DMS153 (cell line): ENCODE measurements at places on chromosomes 11 and 22.

- no peak for DNase-seq
Measured at GRCh38 chr11:44269369-44270351, 40.3 kb downstream of the ALX4 start.

- no peak for DNase-seq
Measured at GRCh38 chr11:120660024-120660565, 148.5 kb downstream of the GRIK4 start.

GRCh38 chr11:61635304-61635703 lies 44.9 kb upstream of the DAGLA start:
- DNase-seq, result no peak

DNA sequence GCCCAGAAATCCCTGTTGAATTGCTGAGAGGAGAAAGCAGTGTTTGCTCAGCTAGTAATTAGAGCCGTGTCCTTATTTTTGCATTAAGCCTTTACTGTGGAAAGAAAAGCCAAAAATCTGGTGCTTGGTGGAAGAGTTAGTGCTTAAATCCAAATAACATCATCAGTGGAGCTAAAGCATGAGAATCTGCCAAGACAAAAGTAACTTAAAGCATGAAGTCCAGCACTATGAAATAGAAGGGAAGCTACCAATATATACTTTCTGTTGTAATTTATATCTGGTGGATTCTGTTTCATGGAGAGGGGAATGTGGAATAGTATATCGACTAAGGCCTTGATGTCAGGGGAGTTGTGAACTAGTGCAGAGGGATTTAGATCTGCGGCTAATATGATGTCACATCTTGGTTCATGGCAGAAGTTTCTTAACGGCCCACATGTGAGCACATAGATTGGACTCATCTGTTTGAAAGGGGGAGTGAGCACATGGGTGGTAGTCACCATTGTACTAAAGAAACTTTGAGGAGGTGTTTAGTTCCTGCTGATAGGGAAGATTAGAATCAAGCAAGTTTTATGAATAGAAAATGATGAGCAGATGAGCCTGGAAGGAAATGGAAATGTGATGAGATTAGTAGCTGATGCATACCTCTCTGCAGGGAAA lies 224.4 kb upstream of the MTNR1B start:
- DNase-seq, result no peak

DNA sequence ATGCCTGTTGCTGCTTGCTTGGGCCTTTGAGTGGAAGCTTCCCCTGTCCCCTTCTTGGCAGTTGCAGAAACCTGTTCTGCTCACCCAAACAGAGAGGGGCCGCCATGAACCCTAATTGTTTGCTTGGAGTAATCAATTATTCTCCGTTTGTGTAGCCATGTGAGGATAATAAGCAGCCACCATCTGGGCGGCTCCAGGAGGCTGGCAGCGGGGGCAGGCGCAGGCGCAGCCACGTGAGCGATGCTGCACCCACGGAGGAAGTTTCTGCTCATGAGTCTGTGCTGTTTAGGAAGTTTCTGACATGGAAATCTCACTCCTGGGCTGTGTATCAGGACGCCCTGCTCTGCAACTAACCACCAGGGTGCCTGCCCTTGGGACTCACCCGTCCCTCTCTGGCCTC lies 90.1 kb downstream of the MPPED1 start:
- DNase-seq, result no peak

DNA sequence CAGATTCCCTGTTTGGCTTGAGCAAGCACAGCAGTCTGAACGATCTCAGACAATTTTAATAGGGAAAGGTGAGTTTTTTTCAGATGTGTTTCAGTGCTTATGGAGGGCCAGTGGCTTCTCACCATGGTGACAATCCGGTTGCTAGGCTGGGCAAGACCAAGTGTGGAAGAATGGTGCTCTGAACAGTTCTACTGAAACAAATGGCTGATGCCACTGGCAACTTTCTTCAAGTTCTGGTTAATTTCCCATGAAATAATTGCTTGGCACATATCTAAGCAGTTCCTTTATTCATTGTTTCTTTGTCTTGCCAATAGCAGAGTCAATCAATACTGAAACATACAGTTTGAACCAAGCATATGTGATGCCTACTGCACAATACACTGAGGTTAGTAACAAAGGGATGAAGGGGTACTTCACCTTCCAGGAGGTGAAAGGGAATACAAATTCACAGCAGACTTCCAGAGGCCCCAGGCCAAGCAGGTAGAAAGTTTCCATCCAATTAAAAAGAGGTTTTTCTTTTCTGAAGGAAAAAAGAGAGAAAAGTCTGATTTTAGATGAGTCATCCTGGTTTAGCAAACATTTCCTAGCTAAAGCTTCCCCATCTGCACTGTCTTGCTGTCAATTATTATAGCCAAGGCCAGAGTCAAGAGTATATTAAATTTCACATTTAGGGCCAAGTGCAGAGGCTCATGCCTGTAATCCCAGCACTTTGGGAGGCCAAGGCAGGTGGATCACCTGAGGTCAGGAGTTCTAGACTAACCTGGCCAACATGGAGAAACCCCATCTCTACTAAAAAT lies 21.2 kb upstream of the NDUFC2 start:
- DNase-seq, result peak; percentile 77

DNA sequence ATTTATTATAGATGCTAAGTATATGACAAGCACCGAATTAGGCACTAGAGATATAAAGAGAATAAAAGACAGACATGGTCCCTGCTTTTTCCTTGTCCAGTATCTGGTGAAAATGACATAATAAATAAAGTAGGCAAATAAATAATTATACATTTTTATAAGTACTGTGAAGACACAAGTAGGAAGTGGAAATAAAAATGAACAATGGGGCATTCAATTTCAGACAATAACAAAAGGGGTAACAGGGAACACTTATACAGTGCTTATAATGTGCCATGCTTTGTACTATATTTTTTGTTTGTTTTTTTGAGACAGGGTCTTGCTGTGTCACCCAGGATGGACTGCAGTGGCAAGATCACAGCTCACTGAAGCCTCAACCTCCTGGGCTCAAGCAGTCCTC lies 4.3 kb downstream of the KBTBD3 start:
- peak; percentile 18 for DNase-seq

DNA sequence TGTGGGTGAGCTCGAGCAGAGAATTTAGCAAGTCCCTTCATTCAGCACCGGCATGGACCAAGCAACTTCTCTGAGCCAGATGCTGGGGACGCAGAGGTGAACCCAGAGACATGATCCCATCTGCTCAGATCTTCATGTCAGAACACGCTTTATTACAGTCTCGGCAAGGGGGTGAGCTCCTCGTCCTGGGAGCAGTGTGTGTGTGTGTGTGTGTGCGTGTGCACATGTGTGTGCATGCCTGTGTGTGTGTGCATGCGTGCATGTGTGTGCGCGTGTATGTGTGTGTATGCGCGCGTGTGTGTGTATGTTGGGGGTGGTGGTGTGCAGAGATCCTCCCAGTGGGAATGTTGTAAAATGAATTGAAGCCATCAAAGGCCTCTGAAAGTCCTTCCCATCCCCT lies 9.8 kb downstream of the MIAT start:
- DNase-seq, result no peak

GRCh38 chr11:1830322-1831223 lies 4.2 kb upstream of the SYT8 start:
- DNase-seq, result peak; percentile 59

DNA sequence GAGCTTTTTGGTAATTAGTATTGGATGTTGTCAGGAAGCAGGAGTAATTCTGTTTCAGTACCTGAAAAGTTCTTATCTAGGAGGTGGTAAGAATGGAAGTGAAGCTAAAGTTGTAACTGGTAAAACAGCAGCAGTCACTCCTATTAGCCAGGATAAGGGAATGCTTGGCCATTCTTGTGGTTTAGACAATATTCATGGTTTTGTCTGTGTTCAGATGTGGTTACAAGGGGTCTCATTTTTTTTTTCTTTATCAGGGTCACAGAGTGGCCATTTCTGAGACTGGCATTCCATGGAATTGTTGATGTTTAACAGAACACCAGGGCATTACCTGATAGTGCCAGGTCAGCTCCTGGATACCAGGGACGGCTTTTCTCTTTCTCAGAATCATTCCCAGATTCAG lies 23.8 kb downstream of the TAF1D start:
- DNase-seq, result no peak

DNA sequence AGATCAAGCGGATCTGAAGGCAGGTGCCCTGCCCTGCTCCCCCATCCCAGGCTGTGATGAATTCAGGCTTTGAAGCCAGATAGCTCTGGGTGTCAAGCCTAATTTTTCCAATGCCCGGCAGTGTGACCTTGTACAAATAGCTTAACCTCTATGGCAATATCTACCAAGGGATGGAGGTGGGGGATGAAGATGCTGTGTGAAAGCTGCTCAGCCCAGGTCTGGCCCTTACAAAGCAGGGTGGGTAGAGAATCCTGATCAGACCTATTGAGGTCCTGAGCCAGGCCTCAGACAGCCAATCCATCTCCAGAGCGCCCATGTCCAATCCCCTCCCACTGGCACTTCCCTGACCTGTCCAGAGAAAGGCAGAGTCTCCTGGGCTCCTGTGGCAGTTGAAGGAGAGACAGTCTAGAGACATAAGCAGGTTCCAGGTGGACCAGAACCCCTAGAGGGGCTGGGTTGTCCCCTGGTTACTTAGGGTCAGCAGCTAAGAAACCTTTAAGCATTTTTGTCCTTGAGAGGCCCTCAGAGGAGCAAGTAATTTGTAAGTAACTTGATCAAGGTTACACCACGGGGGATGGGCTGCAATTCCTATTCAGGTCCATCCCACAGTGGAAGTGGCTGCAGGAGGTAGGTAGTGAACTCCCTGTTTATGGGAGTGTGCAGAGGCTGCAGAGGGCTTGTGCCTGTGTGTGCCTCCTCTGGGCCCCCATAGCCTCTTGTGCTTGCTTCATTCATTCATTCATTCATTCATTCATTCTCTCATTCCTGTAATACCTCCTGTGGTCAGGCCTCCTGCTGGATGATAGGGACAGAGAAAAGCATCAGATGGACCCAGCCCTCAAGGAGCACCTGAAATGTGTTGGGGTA lies 10.4 kb downstream of the P2RY2 start:
- DNase-seq, result no peak

DNA sequence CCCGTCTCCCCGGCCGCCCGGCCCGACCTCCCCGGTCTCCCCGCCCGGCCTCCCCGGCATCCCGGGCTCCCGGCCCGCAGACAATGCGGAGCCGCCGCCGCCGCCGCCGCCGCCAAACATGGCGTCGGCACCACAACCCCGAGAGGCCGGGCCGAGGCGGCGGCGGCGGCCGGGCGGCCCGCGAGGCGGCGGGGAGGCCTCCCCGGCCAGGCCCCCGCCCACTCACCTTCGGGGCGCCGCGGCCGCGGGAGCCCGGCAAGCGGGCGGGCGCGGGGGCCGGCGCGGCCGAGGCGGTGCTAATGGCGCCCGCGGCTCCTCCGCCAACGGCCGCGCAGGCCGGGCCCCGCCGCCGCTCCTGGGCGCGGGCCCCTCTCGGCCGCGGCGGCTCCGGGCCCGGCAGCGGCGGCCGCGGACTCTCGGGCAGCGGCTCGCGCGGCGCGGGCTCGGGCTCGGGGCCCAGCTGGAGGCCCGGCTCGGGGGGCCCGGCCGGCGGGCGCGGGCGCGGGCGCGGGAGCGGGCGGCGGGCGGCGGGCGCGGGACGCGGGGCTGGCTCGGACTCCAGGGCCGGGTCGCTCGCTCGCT lies 311 bp downstream of the BRD1 start:
- no peak for DNase-seq

DNA sequence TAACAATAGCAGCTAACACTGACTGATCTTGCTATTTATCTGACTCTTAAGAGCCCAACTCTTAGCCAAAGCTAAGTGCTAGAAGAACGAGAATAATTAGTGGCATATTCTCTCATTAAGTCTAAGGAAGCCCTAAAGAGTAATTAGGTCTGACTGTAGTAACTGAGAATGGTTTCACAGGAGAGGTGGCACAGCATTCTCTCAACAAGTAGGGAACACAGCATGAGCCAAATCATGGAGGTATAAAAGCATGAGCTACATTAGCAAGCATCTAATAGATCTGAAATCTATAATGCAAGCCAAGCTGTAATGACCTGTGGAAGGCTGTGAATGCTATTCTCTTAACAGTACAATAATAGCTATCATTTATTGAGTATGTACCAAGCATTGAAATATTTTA lies 230.6 kb downstream of the TTC28 start:
- no peak for DNase-seq

- no peak for DNase-seq
Measured at GRCh38 chr11:110373051-110373702, 56.6 kb upstream of the FDX1 start.

- no peak for DNase-seq
Measured at GRCh38 chr11:287821-288477, 977 bp upstream of the PGGHG start.

GRCh38 chr11:66218846-66219620 lies 49.4 kb upstream of the RAB1B start:
- no peak for DNase-seq

DNA sequence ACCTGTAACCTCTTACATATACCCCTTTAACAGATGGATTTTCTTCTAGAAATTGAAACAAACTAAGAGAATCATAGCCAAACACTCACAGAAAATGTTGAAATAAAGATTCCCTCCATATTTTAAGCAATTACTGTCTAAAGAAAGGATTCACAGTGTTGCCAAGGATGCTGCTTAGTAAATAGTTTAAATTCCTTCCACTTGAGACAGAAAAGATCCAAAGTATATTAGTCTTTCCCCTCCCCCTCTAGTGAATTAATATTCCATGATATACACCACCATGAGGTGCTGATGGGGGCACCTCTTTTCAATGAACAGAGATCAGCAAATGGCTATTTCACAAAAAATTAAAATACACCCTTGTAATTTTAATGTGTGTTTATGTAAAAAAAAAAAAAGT lies 186.8 kb downstream of the SOX6 start:
- DNase-seq, result no peak

- no peak for DNase-seq
Measured at GRCh38 chr22:24125941-24126340, 55.3 kb upstream of the SUSD2 start.

DNA sequence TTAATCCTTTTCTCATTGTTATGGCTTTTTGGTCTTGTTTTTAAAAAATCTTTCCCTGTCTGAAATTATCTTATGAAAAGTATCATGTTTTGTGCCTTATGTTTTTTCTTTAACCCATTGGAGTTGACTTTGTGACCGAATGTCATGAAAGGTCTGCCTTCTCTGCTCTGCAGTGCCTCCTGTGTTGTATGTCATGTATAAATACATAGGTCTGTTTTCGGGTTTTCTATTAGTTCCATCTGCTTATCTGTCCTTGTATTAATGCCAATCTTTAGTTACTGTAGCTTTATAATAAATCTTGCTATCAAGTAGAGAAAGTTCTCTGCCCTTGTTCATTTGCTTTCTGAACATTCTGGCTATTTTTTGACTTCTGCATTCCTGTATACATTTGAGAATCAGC lies 73.0 kb downstream of the ZBTB44 start:
- DNase-seq, result no peak

DNA sequence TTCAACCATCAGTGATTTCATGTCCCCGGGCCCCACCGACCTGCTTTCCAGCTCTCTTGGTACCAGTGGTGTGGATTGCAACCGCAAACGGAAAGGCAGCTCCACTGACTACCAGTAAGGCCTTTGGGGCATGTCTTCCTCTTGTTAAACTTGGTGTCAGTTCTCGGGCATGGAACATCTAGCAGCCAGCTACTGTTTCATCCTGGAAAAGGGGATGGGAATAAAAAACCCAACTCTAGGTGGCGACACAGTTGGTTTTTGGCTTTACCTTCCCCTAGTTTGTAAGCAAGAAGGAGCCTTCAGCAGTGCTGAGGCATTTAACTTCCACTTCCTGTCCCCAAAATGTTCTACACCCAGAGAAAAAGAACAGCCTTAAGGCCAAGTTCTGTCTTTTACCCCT lies 76.7 kb downstream of the BMAL1 start:
- no peak for DNase-seq
